SK-N-DZ (cell line): ENCODE measurements at places on chromosomes 11 and 22.

DNA sequence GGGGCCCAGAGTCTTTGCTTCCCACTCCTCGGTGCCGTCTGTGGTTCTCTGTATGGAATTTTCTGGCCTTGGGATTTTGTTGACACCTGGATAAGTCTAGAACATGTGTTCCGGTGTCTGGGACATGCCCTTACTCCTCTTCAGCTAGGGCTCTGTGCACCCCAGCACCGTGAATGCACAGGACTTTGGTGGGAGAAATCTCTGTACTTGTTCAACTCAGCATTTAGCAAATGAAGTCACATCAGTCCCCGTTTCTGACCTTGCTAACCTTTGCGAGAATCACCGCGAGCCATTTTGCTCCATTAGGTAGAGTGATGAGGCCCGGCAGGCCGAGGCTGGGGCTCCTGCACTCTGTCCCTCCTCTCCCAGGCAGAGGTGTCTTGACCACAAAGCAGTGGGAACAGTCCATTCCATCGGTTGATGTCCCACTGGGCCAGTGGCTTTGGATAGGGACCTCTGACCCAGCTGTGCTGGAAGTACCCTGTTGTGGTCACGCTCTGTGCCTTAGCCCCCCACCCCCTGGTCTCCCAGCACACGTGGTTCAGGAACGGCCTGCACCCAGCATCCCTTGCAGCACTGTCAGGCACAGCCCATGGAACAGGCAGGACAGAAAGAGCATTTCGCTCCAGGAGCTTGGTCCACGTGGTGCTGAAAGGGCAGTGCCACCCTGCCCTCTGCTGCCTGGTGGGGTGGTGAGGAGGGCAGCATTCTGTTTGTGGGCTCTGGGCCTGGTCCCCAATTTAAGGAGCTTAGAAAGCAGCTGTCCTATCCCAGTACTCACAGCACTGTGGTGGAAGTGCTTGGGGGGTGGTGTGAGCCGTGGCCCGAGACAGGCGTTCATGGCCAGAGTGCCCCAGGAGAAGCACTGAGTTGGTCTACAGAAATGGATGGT, 73.4 kb downstream of the MED15 start:
- DNase-seq = no peak

- no peak for DNase-seq
Measured at GRCh38 chr22:43401661-43402060, 10.2 kb upstream of the MPPED1 start.

GRCh38 chr11:107477820-107478219, 20.2 kb upstream of the CWF19L2 start:
- no peak for DNase-seq

- no peak for DNase-seq
Measured at GRCh38 chr22:18088825-18089568, 11.2 kb downstream of the PEX26 start.

- peak; percentile 76 for DNase-seq
Measured at GRCh38 chr11:80383655-80384054, 942.8 kb upstream of the TENM4 start.

GRCh38 chr11:41947392-41947791, 487.9 kb upstream of the LRRC4C start:
- peak; percentile 41 for DNase-seq

DNA sequence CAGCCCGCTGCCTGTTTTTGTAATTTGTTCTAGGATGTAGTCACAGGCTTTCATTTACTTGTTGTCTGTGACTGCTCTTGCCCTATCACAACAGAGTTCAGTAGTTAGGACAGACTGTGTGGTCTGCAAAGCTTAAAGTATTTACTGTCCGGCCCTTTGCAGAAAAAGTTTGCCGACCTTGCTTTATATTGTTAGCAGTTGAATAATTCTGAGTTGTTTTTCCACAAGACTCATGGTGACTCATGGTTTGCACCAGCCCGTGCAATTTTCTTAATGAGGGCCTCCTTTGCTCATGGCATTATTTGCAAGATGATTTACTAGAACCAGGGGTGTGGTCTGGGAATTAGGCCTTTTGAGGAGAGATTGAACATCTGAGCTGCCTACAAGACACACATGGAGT, 110.6 kb downstream of the SCN3B start:
- no peak for DNase-seq

GRCh38 chr11:39144351-39145130, 2314.9 kb downstream of the LRRC4C start:
- no peak for DNase-seq

- DNase-seq = peak; percentile 12
Measured at GRCh38 chr11:133078591-133079404, 453.5 kb downstream of the OPCML start.

DNA sequence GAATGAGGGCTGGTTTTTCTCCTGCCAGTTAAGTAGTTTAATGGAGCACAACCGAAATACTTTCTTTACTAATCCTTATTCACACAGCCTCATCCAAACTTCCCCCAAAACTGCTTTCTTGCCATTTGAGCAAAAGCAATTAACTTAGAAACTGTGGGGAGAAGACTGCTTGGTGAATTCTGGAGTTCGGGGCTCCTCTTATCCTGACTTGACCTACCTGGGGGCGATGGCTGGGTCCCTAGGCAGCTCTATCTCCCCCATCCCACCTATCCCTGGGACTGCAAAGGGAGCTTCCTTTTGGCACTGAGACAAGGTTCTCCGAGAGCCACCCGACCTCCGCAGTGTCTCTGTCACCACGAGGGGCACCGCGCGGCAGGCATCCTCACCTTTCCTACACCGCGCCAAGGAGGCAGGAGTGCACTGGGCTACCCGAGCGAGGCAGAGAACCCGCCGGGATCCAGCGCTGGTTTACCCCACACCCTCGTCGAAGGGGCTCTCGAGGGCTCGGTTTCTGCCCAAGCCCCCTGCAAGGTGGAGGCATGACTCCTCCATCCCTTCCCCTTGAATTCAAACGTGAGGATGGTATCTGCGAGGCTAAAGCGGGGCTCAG, 759 bp downstream of the DESI1 start:
- DNase-seq = peak; percentile 54

- no peak for DNase-seq
Measured at GRCh38 chr11:125075242-125075625, 12.1 kb downstream of the SLC37A2 start.

GRCh38 chr22:44730490-44731356, 21.7 kb upstream of the ARHGAP8 start:
- DNase-seq = no peak

DNA sequence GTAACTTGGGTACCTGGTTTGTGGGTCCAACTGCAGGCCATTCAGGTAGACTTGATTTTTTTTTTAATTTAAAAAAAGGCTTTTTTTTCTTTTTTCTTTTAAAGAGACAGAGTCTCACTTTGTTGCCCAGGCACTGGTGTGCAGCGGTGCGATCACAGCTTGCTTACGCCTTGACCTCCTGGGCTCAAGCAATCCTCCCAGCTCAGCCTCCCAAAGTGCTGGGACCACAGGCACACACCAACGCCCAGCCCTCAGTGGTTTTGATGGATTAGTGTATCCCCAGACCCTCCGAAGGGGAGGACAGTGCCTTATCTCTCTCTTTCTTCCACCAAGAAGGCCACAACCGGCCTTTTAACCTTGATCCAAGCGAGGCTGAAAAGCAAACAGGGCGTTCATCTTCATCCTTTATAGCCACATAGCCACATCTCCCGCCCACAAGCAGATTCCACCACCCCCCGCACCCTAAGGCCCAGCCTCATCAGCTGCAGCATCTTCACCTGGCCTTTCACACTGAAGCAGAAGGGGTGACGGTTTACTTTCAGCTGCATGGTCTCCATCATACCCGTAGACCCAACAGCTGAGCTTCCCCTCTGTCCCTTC, 17.6 kb upstream of the COMT start:
- DNase-seq = no peak

DNA sequence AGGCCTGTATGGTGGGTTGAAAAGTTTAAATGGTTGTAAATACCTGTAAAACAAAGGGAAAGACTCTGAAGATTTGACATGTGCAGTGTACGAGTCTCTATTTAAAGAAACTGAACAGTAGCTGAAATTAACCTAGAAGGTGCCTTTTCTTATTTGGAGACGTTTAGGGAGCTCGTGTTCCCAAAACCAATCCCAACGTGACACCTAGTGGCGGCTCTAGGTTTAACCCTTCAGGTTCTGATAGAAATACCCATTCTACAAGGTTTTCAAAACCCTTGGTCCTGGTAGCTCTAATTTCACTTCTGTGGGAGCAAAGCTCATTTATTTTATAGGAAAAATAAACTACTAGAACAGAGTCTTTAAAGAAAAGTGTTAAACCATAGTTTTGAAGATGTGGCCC, 258.3 kb downstream of the LRRC4C start:
- DNase-seq = peak; percentile 74

DNA sequence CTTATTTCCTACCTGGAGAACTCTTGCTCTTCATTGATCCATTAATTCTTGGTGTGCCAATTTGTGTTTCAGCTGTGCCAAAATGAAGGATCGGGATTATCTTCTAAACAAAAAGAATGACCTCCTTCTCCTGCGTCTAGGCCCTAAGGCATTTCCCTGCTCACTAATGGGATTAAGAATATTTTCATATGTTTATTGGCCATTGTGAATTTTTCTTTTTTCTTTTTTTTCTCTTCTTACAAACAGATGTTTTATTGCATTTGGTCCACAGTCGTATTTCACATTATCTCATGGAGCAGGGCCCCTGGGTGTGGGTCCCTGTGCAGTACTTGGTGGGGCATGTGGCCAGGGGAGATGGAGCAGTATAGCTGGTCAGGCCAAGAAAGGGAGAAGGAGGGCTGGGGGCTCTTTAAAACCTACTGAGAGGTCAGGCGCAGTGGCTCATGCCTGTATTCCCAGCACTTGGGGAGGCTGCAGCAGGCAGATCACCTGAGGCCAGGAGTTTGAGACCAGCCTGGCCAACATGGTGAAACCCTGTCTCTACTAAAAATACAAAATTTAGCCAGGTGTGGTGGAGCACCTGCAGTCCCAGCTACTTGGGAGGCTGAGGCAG, 35.3 kb upstream of the HORMAD2 start:
- no peak for DNase-seq

DNA sequence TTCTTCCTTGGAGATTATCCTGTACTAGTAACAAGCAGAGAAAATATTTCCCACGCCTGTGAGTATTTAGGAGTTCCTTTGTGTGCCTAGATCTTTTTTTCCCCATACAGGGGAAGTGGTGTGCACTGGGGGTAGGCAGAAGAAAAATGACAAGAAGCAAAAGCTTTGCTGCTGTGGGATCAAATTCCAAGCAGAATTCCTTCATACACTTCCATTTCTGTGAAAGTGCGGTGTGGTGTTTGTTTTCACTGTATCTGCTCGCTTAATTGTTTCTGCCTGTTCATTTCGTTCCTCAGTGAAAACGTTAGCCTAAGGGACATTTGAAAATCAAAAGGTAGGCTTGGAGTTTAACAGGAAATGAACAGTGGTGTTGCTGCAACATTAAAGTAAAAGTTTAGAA, 47.9 kb downstream of the BLID start:
- no peak for DNase-seq

- DNase-seq = no peak
Measured at GRCh38 chr11:134124660-134125451, 56.0 kb downstream of the JAM3 start.

- DNase-seq = peak; percentile 84
Measured at GRCh38 chr11:17686231-17686980, 33.0 kb upstream of the MYOD1 start.

- DNase-seq = no peak
Measured at GRCh38 chr22:33894515-33894914, 25.8 kb downstream of the LARGE1 start.

DNA sequence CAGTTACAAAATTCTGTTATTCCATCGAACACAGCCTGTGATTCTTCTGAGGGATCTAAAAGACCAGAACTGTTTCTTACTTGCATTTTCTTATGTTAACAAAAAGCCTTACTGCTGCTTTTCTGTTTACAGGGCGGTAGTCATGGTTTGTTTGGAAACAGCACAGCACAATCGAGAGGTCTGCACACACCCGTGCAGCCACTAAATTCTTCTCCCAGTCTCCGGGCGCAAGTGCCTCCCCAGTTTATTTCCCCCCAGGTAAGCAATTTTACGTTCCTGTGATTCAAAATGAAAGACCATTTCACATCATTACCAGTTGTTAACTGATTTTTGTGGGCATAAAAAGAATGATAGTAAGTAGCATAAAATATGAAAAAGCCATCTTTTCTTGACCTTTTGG, 60.8 kb upstream of the ADSL start:
- DNase-seq = no peak

DNA sequence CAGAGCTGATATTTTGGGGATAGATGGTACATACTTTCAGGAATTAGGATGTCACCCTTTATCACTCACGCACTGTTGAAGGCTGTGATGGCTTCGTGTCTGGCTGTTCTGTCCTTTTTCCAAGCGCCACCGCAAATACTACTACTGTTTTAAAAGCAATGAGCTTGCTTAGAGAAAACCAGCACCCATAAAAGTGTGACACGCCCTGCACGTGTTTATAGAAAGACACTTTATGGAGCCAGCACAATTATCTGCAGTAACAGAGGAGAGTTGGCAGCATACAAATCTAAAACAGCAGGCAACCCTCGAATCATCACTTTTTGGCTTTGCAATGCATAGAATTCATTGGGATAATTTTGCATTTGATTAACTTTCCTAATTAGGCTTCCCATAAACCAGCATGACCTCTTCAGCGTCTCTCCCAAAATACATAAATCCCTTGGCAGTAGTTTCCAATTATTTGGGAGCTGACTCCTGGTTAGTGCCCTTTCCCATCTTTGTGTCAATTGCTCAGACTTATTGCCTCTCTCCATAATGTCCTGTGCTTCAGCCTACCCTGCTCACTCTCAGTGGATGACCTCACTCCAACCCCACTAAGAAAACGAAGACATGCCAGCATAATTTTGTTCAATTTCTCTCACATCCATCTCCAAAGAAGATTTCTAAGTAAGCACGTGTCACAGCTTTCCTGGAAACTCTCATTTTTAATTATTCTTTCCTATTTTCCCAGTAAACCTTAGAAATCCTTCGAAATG, 118.7 kb upstream of the LARGE1 start:
- DNase-seq = no peak

DNA sequence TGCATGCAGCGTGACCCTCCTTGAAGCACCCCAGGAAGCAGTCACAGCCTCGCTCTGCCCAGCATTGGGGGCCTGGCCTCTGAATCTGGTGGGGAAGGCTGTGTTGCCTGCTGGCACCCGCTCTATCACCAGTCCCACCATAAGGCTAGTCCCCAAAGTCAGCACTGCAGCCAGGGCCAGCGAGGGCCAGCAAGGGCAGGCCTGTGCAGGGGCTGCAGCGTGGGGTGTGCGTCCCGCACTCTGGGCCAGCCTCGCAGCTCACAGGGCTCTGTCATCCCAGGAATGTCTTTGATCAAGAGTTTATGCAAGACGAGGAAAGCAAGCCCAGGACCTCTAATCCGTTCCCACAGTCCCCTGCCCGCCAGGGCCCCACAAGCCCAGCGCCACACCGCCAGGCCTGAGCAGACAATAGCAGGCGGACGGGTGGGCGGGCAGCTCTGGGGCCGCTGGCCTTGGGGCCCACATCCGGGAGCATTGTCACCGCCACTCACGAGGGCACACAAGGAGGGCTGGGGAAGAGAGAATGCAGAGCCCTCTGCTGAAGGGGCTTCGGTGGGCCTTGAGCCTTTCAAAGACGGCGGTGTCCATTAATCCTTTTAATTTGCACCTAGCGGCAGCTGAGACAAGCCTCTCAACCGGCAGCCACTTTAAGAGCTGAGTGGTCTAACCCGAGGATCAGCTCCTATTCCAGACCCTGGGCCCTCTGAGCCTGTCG, 17.1 kb downstream of the LTO1 start:
- peak; percentile 54 for DNase-seq

- DNase-seq = no peak
Measured at GRCh38 chr11:110366291-110366690, 63.5 kb upstream of the FDX1 start.

- no peak for DNase-seq
Measured at GRCh38 chr11:75200051-75200450, 40.5 kb upstream of the TPBGL start.
